ENCODE measurements at places on chromosomes 2 and 18. TPM values are rescaled to one million over a fixed set of nuclear protein-coding genes. Genes with fewer than 3 reads are reported as not detected.

DNA sequence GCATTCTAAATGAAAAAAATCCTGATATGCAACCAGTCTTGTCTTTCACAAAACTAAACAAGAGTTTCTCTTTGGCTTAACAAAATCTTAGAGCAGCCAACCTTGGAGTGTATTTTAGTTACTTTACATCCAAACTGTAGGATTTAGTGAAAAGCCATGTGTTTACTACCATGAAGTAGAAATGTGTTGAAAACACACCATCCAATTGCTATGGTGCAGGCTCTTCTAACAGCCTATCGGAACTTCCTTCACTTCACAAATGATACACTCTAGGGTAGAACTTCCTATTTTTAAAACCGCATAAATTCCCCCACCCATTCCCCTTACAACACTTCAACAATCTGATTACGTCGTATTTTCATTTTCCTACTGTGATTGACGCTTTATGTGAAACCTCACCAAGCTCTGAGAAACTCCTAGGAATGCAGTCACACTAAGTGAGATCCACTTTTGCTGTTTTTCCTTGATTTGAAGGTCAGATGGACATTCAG lies 74.4 kb upstream of the MAP4K4 start:
- no peak for DNase-seq

DNA sequence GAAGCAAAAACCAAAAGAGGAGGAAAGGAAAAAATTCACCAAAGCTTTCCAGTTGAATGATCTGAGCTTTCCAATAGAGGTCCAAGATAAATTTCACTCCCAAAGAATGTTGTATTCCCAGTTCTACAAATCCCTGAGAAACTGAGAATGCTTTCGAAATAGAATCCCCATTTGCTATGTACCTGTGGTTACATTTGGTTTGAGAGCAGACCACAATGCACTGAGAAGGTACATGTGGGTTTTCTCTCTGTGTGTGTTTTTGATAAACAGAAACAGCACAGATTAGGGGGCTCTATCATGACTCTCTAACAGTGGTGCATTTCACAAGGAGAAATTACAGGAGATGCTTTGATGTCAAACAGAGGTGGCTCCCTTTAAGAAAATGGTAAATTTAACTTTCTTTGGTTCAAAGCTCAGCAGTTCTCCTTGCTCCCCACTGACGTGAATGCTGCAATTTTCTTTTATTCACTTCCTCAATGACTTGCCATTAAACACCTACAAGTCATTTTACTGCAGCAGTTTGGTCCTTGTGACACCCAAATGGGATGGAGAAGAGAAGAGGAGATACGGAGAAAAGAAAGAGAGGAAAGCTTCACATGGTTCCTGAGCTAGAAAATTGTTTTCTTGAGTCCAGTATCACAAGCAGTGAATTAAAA lies 108.7 kb downstream of the EPHA4 start:
- DNase-seq: no peak

DNA sequence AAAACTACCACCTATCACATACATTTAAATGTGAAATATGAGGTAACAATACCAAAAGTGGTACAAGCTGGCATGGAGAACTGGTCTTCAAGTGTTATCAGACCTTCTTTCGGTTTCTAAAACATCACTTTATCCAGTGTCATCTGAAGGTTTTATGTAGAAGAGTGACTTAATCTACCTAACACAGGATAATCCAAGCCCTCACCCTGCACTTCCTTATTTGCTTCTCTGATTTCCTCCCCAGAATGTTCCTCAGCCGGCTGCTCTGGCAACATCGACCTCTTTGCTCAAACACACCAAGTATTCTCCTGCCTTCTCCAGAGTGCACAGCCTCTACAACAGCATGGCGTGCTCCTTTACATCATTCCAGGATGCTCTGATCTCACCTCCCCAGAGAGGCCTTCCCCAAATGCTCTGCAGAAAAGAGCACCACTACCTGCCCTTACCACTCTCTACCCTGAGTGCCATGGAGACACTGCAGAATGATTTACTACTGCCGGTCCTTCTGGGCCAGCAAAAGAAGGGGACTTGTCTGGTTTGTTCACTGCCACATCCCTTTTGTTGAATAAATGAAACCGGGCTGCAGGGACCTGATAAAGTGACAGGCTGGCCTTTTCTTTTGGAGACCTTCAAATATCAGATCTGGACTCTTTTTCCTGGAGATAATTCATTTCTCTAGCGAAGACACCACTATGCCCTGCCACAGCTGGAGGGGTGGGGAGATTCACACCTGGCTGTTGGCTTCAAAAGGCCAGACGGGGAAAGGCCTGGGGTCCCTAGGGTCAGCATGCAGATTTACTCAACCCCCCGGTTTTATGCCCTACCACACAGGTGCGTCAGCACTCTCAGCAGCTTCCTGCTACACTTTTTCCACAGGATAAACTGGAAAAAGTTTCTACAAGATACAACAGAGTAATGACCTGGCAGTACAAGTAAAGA lies 42.0 kb downstream of the TTR start:
- no peak for DNase-seq

DNA sequence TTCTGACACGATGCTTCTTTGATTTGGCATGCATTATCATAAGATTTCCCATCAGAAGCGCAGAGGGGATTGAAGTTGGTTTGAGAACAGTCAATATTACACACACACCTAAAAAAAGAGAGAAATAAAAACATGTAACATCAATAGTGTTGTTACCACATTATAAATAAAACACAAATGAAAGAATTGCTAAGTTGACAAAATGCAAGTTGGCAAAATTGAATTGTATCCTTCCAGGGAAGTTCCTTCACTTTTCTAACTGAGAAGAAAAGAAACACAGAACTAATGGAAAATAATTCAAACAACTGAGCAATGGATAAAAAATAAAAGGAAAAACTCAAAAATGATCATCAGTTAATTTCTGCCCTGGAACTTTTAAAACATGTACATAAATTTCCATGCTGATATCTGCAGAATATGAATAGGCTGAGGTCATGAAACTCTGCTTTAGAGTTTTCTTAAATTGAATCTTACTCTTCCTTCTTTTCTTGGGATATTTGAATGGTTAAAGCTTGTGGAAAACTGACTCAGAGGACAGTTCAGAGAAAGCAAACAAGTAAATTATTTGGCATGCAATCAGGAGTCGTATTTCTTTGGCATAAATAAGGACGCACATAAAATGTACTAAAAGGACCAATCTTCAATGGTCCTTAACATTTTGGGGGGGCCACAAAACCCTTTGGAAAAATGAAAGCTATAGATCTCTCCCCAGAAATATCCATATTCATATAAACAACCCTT lies 152.4 kb upstream of the CAVIN2 start:
- no peak for DNase-seq

DNA sequence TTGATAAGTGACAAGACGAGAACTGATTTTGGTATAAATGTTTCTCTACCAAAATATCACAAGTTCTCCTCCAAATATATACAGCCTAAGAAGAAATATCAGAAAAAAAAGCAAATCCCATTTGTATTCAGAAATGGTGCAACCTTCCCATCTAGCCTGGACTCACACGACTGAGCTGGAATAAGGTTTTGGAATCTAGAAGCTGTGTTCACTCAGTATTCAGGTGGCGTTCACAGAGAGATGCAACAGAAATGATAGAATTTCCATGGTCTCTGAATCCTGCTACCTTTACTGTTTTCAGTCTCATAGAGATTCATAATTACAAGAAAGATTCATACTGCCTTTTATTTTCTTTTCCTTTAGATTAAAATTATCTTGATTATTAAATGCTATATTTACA lies 347.2 kb upstream of the TRIB2 start:
- no peak for DNase-seq

GRCh38 chr18:64409511-64409910 lies 260.6 kb upstream of the LINC00305 start:
- DNase-seq: no peak

DNA sequence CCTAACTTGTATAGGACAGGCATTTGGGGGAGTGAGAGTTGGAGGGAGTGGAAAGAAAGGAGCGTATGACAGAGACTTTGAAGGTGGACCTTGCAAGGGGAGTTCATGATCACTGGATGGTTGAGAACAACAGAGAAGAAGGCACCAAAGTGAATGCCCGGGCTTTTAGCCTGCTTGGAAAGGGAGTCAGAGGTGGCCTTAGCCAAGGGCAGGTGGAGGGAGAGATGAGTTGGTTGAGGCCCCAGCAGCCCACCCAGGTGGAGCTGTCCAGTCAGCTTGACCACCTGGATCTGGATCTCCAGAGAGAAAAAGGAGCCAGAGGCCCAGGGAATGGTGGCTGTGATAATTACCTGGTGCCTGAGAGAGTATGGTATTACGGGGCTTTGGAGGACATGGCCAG lies 73.6 kb downstream of the COA5 start:
- no peak for DNase-seq

- DNase-seq: no peak
Measured at GRCh38 chr2:12057436-12058166, 311.2 kb downstream of the LPIN1 start.

- DNase-seq: peak; percentile 20
Measured at GRCh38 chr2:193517615-193518014, 1322.9 kb upstream of the TMEFF2 start.

MATN3 gene
- 1.1 TPM for total RNA-seq

REG3G gene
- not detected for total RNA-seq

Data from fibroblast of the aortic adventitia (primary cell).